ENCODE measurements at places on chromosomes 2 and 18. TPM values are rescaled to one million over a fixed set of nuclear protein-coding genes. Genes with fewer than 3 reads are reported as not detected.

GKN2 gene
- 0.36 TPM for total RNA-seq

AKAIN1 gene
- not detected for total RNA-seq

LINC00305 gene
- total RNA-seq = 16.4 TPM

TCF23 gene
- not detected for total RNA-seq

GPR35 gene
- 0.77 TPM for total RNA-seq

SCTR gene
- total RNA-seq = not detected

- no peak for DNase-seq
- H3K27ac ChIP-seq = no peak overlapping the region
- no peak overlapping the region for H3K4me3 ChIP-seq
- no peaks in the 10 kb centered on the region for H3K27me3 ChIP-seq
Observed at GRCh38 chr2:208541989-208542464, 135.4 kb downstream of the PTH2R start.

DNA sequence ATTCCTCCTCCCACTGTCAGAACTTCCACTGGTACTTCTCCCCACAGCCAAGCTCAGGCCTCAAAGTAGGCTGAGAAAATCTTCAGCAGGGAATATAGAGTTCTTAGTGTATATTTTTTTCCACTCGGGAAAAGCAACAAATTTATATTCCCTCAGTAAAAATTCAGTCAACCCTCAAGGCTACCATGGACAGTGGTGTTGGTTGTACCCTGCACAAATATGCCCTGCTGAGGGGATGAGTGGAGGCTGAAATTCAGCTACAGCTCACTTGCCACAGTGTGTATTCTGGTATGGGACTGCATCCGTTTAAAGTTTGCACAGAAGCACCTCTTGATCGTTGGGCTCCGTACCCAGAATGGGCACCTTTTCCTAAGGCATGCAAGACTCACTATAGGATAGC is 90.8 kb upstream of the LGALSL start:
- no peaks in the 10 kb centered on the region for H3K36me3 ChIP-seq
- H3K27ac ChIP-seq = peak overlapping the region; percentile 84
- H3K4me1 ChIP-seq = peaks cover 37% of the 10 kb centered on the region
- no peak for DNase-seq
- H3K4me3 ChIP-seq = no peak overlapping the region

- no peak for DNase-seq
- H3K36me3 ChIP-seq = no peaks in the 10 kb centered on the region
- H3K27ac ChIP-seq = no peak overlapping the region
- H3K4me3 ChIP-seq = no peak overlapping the region
Observed at GRCh38 chr18:63808125-63808524, 32.9 kb downstream of the SERPINB7 start.

DNA sequence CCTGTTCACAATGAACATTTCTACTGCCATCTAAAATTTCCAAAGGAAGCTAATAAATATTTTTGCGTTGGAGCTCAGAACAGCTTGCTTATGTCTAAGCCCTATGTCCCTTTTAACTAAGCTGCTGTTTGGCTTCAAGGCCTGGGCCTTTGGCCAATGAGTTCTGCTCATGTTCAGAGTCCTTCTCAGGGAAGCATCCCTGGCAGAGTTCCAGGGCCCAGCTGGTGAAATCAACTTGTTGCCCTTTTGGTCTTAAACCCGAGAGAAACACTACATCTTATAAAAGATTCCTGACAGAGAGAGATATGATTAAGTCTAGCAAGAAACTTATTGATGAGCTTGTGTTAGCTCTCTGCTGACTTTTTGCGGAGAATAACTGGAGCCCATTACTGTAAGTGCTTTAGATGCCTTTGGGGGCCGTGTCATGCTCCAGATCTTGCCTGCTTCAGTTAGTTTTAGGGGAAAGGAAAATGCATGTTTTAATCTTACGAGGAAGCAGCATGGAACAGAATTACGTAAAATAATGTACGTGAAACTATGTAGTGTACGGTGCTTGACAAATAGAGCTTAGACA is 102.5 kb upstream of the NOSTRIN start:
- H3K27me3 ChIP-seq = no peaks in the 10 kb centered on the region
- H3K27ac ChIP-seq = no peak overlapping the region
- no peak for DNase-seq
- H3K4me3 ChIP-seq = no peak overlapping the region
- H3K4me1 ChIP-seq = peaks cover 7% of the 10 kb centered on the region
- H3K36me3 ChIP-seq = peaks cover 10% of the 10 kb centered on the region

GRCh38 chr2:128832946-128833663 is 514.4 kb upstream of the HS6ST1 start:
- no peaks in the 10 kb centered on the region for H3K36me3 ChIP-seq
- no peak overlapping the region for H3K27ac ChIP-seq
- H3K4me1 ChIP-seq = peaks cover 4% of the 10 kb centered on the region
- H3K4me3 ChIP-seq = no peak overlapping the region
- H3K27me3 ChIP-seq = peaks cover 1% of the 10 kb centered on the region

DNA sequence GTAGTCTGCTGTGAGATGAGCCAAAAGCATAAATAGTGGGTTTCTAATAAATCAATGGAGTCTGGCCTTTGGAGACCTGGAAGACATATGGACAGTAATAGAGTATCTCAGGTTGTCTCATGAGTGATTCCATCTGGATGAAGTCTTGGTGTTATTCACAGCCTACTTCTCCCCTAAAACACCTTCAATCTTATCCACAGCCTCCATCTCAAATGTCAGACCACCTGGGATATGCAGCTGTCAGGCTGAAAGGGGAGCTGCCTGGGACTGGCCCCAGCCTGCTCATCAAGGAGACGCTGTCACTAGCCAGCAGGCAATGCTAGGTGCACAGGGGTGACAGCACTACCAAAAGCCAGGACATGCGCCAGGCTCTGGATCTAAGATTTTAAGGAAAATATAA is 684.0 kb upstream of the ZEB2 start:
- DNase-seq = no peak
- no peak overlapping the region for H3K27ac ChIP-seq
- no peaks in the 10 kb centered on the region for H3K36me3 ChIP-seq

DNA sequence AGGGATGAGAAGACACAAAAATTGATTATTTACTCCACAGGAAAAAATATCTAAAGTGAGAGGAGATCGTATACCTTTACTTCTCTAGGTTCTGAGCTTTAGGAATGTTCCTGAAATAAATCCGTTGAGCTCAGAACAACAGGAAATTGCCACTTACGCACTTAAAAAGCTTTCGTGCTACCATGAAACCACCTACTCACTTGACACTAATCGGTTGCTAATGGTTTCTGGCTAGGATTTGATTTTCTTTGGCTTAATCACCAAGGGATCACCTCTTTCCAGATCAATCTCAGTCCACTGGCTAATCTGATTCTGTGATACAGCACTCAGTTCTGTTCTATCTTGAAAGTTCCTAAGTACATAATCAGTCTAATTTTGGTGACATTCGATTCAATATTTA is 419.6 kb downstream of the DLGAP1 start:
- H3K27me3 ChIP-seq = peaks cover 2% of the 10 kb centered on the region
- no peaks in the 10 kb centered on the region for H3K36me3 ChIP-seq
- no peaks in the 10 kb centered on the region for H3K4me1 ChIP-seq
- H3K27ac ChIP-seq = no peak overlapping the region
- no peak for DNase-seq

- DNase-seq = no peak
- no peaks in the 10 kb centered on the region for H3K4me1 ChIP-seq
- no peak overlapping the region for H3K4me3 ChIP-seq
- H3K36me3 ChIP-seq = no peaks in the 10 kb centered on the region
Observed at GRCh38 chr2:74538881-74539339, 9.2 kb downstream of the HTRA2 start.

- H3K36me3 ChIP-seq = no peaks in the 10 kb centered on the region
- no peak for DNase-seq
- H3K27me3 ChIP-seq = no peaks in the 10 kb centered on the region
- H3K4me3 ChIP-seq = no peak overlapping the region
Observed at GRCh38 chr18:23868136-23868785, 146.3 kb upstream of the TTC39C start.

- no peaks in the 10 kb centered on the region for H3K4me1 ChIP-seq
- peaks cover 3% of the 10 kb centered on the region for H3K27me3 ChIP-seq
- no peak overlapping the region for H3K4me3 ChIP-seq
- H3K36me3 ChIP-seq = no peaks in the 10 kb centered on the region
- DNase-seq = peak; percentile 69
Observed at GRCh38 chr2:225400060-225400511, 576 bp downstream of the NYAP2 start.

- H3K4me3 ChIP-seq = no peak overlapping the region
- H3K27ac ChIP-seq = no peak overlapping the region
- no peaks in the 10 kb centered on the region for H3K36me3 ChIP-seq
- DNase-seq = no peak
- H3K27me3 ChIP-seq = no peaks in the 10 kb centered on the region
Observed at GRCh38 chr18:9066358-9066757, 36.1 kb upstream of the NDUFV2 start.

- H3K4me3 ChIP-seq = no peak overlapping the region
- no peak for DNase-seq
- no peaks in the 10 kb centered on the region for H3K4me1 ChIP-seq
- peaks cover 4% of the 10 kb centered on the region for H3K27me3 ChIP-seq
Observed at GRCh38 chr2:69514406-69514805, 77.2 kb upstream of the NFU1 start.

- H3K4me1 ChIP-seq = no peaks in the 10 kb centered on the region
- no peaks in the 10 kb centered on the region for H3K36me3 ChIP-seq
- DNase-seq = no peak
- no peaks in the 10 kb centered on the region for H3K27me3 ChIP-seq
- no peak overlapping the region for H3K4me3 ChIP-seq
Observed at GRCh38 chr2:196448407-196449079, 191.0 kb upstream of the CCDC150 start.

GRCh38 chr2:232184346-232184745 is 194.2 kb upstream of the ALPP start:
- no peaks in the 10 kb centered on the region for H3K4me1 ChIP-seq
- no peak overlapping the region for H3K4me3 ChIP-seq
- no peaks in the 10 kb centered on the region for H3K27me3 ChIP-seq

GRCh38 chr18:58546552-58546951 is 82.3 kb downstream of the ALPK2 start:
- no peak for DNase-seq
- no peak overlapping the region for H3K4me3 ChIP-seq
- peaks cover 4% of the 10 kb centered on the region for H3K27me3 ChIP-seq
- H3K27ac ChIP-seq = no peak overlapping the region
